ENCODE measurements at places on chromosomes 16 and 17.

GRCh38 chr16:88769617-88770460 is 15.2 kb downstream of the PIEZO1 start:
- DNase-seq: peak; percentile 90

- DNase-seq: peak; percentile 86
These were observed at the start of gene EDC4 for GRCh38 chr16:67872631-67873434. EDC4 (plus strand) TSS chr16:67873052; CDS start chr16:67873262, 210 bp downstream.

DNA sequence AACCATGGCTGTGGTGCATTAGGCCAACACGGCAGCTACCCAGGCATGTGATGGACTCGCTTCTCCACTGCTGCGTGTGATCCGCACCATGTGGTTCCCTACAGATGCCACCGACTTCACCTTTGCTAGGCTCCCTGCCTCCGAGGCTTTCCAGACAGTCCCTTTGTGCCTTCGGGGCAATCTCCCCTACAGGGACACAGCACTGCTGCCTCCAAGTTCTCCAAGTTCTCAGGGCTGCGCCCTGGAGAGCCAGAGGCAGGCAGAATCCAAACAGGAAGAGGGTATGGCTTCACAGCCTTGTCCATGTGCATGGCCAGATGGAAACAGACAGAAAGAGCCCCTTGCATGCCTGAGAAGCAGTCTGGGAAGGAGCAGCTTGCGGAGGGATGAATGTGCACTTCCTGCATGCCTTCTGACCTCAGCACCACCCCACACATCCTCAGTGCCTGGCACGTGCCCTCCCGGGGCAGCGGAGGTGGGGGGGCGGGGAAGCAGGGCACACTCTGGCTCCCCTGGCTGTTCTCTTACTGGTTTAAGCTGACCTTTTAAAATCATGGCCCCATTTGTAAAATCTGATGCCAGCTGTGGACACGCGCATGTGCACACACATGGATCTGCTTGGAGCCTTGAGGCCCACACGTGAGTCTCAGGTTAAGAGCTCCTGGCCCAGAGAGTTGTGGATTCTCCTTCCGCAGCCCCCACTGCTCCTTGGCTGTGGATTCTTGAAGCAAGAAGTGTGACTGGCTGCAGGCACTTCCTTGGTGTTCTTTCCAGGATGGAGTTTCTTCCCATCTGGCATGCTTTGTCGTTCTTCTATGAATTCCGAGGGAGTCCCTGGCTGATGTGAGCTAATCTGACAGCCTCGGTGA is 55.3 kb upstream of the MTSS2 start:
- no peak for DNase-seq

DNA sequence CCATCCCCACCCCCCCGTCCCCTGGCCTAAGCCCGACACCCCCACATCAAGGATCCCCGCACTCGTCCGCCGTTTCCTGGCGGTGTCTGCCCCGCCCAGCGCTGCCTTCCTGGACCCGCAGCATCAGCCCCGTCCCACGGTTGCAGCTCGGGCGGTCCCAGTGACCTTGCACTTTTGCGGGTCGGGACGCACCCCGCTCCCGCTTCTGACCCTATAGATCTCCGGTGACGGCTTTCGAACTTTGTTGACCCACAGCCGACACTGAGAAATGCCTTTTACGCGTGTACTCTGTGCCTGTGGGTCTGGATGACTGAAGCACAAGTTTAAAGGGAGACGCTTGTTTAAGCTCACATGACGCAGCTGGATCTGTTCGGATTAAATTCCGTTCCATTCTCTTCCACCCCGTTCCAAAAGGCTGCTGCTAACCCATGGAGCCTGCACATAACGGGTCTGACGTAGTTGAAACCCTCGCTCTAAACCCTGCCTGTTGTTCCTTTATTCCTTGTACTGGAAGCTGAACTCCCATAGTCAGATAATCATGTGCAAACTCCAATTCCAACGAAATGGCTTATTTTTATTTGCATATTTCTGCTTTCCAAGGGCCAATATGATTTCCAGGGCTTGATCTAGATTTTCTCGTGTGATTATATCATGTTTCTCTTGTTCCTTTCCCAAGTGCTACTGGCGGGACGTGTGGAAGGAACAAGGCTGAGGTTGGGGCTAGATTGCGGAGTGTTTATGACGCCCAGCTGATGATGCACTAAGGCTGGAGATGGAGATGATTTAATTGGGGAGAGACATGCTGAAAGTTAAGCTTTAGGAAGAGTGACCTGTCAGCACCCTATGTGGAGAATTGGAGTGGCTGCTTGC is 834 bp downstream of the FLYWCH1 start:
- peak; percentile 38 for DNase-seq

GRCh38 chr17:29982991-29983653 is 41.7 kb downstream of the EFCAB5 start:
- no peak for DNase-seq

- DNase-seq: no peak
These were observed 90.3 kb downstream of the KATNIP start for GRCh38 chr16:27640277-27640600.

DNA sequence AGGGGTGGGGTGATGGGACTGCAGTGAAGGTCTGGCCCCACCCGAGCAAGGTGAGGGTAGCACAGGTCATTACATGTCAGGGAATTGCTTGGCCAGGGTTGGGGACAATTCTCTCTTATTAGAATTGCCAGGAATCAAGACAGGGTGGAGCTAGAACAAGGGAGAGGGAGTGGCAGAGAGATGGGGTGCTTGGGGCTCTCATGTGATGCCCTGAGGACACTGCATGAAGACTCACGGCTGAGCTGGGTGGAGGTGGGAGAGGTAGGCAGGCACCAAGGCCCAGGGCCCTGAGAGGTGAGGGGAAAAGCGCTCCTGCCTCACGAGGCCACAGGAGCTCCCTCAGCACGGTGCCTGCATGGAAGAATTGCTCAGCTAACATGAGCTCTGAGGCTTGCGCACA is 3.6 kb downstream of the DPEP1 start:
- DNase-seq: no peak

DNA sequence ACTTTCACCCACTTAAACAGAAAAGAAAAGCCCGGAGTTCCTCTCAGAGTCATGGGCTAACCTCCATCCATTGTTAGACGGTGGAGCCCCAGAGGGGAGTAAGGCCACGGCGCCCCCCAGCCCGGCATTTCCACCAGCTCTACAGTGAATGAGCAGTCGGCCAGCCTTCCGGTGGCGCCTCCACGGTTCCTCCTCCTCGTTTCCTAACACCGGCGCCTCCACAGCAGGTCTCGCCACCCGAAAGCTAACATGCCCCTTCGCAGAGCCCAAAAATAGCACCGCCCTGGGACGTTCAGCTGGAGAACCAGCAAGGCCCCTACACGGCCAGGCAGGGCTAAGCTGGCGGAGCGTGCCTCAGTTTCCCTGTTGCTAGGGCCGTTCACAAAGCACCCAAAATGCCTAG is 858 bp downstream of the MMD start:
- DNase-seq: peak; percentile 54

GRCh38 chr17:14776791-14777190 is 475.9 kb downstream of the HS3ST3B1 start:
- DNase-seq: no peak

DNA sequence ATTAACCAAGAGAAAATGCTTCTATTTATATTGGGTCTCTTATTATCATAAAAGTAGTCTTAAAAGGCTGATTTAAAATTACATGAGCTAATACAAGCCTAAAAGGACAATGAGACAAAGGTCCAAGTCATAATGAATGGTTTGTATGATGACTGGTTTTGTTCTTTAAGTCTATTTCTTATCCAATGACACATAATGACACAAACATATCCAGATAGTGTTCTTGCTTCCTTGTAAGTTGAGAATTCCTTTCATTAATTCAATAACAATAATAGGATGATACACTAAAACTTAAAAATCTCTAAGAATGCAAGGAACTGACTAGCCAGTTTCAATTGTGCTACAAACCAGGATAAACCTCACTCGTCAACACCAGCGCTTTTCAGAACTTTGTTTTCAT is 244.1 kb downstream of the CEP112 start:
- no peak for DNase-seq

GRCh38 chr16:10128397-10129258 is 53.6 kb downstream of the GRIN2A start:
- DNase-seq: no peak

- DNase-seq: no peak
These were observed 31.3 kb upstream of the CBX4 start for GRCh38 chr17:79870540-79870939.

- DNase-seq: no peak
These were observed 66.1 kb downstream of the BCAS3 start for GRCh38 chr17:60743799-60744198.

DNA sequence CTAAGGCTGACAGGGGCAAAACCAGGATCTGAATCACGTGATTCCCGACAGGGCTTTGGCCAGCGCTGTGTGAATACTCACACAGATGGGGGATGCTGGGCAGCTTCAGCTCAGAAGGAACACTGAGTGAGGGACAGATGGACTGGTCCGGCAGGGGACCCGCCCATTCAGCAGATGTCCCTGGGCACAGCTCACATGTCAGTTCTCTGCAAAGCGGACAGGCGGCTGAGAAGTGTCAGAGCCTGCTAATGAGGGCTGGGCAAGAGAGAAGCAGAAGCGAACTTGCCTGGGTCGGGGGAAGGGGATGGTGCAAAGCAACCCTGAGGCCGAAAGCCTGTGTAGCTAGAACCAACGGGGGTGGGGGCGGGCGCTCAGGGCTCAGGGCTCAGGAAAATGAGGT is 11.9 kb upstream of the GLIS2 start:
- DNase-seq: no peak

- DNase-seq: no peak
These were observed 41.6 kb downstream of the MYO1D start for GRCh38 chr17:32835291-32835761.
